ENCODE measurements at places on chromosomes 5 and 9. TPM values are rescaled to one million over a fixed set of nuclear protein-coding genes. Genes with fewer than 3 reads are reported as not detected.

SLC25A2 gene
- not detected for total RNA-seq

BRD8 gene
- total RNA-seq: 54.3 TPM

SLC27A6 gene
- total RNA-seq: 1.4 TPM

LVRN gene
- 0.74 TPM for total RNA-seq

SLC4A9 gene
- total RNA-seq: 0.89 TPM

DMRT3 gene
- 0.34 TPM for total RNA-seq

TMEM8B gene
- total RNA-seq: 14.0 TPM

FAXDC2 gene
- 4.3 TPM for total RNA-seq

TNFAIP8 gene
- total RNA-seq: 0.99 TPM

LCN2 gene
- total RNA-seq: 0.76 TPM

SHOC1 gene
- total RNA-seq: 0.10 TPM

IRX4 gene
- not detected for total RNA-seq

PLAC8L1 gene
- 0.38 TPM for total RNA-seq

GARNL3 gene
- 21.8 TPM for total RNA-seq

LECT2 gene
- not detected for total RNA-seq

DMGDH gene
- 3.7 TPM for total RNA-seq

C1QTNF3 gene
- 1.6 TPM for total RNA-seq

All from motor neuron (in vitro differentiated cells).